ENCODE measurements at places on chromosomes 12 and 14.

GRCh38 chr12:56658921-56659320 is 13.1 kb upstream of the ATP5F1B start:
- no peak for DNase-seq

DNA sequence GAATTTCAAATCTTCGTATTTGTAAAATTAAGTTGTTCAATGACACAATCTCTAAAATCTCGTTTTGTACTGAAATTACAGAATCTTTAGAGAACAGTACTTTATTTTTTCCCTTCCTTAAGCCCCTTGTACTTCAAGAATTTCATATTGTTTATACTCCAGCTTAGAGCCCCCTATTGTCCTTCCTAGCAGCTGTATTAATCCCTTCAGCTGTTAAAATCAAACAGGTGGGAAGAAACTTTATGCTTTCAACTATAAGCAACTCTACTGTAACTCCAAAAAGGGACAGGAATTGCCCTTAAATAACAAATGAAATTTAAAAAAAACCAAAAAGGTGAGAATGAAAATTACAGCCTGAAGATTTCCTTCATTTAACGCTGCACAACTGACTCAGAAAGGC is 1.7 kb downstream of the NACA start:
- DNase-seq: no peak

GRCh38 chr12:97946701-97947100 is 484.1 kb downstream of the RMST start:
- DNase-seq: no peak

- no peak for DNase-seq
Observed at GRCh38 chr12:53952871-53953734, 1.6 kb upstream of the HOXC12 start.

GRCh38 chr14:61547186-61548069 is 147.9 kb upstream of the HIF1A start:
- DNase-seq: peak; percentile 95

GRCh38 chr12:120546050-120546386 is 11.9 kb downstream of the RNF10 start:
- DNase-seq: no peak

- no peak for DNase-seq
Observed at GRCh38 chr12:3564411-3564810, 73.4 kb downstream of the PRMT8 start.

DNA sequence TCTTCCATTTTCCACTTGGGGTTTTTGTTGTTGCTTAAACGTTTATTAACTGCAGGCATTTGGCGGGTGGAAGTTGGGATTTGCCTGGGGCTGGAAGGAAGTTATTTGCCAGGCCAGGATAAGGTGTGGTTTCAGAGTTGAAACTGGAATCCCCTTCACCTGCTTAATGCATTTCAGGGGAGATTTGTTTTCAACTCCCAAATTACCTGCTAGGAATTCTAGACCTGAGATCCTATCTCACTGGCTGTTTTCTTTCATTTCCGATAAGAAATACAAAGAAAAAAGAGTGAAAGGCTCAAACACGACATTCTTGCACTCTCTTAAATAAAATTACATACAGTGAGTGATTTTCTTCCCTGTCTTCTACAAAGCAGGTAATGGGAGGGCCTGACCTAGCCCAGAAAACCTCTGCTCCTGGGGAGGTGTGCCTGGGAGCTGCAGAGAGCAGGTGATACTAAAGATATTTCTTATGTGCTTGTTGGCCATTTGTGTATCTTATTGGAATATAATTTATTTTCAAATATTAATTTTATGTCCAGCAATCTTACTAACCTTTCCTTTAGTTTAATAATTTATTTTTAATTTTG is 278.2 kb downstream of the ZFP36L1 start:
- DNase-seq: no peak

DNA sequence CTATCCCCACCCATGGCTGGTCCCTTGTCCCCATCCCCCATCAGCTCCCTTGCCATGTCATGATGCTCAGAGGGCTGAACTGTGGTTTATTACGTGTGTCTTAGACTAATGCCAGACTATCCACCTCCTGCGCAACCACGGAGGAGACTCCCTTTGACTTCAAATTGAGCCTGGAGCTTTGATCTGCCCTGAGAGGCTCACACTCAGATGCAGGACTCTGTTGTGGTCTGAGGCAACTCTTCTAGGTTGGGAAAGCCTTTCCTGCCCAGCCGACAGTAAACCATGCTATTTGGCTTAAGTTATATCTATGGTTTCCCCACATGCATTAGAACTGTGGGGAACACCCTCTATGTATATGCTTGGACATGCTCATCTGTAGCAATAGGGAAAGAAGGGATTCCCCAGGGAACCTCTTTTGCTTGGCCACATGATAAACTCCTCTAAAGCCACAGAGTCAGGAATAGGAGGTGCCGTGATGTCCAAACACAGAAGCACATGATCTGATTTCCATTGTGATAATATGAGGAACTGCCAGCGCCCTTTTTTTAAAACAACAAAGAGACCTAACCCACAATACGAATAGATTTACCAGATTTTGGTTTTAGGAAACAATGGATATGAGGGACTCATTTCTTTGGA is 11.1 kb upstream of the LGALS3 start:
- DNase-seq: no peak

- DNase-seq: peak; percentile 42
Observed at GRCh38 chr12:65720136-65721130, 103.8 kb upstream of the HMGA2 start.

DNA sequence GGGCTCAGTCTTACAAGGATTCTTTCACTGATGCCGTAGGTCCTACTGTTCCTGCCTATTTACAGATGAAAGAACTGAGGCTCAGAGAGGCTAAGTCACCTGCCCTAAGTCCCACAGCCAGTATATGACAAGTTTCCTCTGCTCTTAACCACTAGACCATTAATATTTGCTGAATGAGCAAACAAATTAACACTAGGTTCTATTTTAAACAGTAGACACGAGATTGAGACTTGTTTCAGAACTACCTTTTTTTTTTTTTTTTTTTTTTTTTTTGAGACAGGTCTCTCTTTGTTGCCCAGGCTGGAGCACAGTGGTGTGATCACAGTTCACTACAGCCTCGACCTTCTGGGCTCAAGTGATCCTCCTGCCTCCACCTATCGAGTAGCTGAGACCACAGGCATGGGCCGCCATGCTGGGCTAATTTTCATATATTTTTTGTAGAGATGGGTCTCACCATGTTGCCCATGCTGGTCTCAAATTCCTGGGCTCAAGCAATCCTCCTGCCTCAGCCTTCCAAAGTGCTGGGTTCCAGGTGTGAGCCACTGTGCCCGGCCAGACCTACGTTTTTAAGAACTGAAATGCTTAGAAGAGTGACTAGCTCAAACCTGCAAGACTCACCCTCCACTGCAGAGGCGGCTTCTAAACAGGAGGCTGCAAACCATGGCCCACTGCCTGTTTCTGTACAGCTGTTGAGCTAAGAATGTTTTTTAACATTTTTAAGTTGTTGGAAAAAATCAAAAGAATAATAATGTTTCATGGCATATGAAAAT is 12.9 kb downstream of the SYNE3 start:
- no peak for DNase-seq

GRCh38 chr12:88419794-88420193 is 160.5 kb downstream of the KITLG start:
- peak; percentile 17 for DNase-seq

DNA sequence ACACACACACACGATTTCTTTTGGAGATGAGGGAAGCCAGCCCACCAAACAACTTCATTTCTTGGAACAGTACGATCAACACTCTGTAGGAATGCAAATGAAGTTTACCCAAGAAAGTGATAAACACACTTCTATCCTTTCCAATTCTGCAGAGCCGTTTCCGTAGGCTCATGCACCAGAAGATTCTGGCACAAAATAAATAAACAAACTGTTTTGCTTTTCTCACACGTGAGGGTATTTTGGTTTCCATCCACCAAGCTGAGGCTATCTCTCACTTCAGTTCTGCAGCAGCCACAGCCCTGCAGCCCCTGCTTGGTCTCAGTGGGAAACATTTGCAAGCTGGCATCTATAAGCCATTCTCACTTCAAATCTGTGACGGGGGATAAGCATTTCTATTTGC is 15.3 kb upstream of the TSPAN11 start:
- no peak for DNase-seq

- DNase-seq: no peak
Observed at GRCh38 chr14:94011795-94012194, 14.3 kb upstream of the OTUB2 start.

DNA sequence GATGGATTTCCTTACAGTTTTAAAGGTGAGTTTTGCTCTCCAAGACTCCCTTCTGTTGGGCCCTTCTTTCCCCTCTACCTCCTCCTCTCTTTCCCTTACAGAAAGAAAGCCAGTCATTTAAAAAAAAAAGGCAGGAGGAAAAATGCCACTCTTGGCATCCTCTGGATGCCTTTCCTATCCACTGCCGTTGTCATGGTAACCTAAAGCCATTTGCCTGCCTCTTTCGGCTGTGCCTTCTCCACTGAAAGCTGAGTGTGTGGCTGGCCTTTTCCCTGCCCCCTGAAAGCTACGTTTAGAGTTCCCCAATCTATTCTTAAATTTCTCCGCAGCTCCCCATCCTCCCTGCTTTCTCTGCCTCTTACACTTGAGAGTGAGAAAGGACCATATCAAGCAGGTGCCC is 67.1 kb downstream of the TUNAR start:
- DNase-seq: no peak

DNA sequence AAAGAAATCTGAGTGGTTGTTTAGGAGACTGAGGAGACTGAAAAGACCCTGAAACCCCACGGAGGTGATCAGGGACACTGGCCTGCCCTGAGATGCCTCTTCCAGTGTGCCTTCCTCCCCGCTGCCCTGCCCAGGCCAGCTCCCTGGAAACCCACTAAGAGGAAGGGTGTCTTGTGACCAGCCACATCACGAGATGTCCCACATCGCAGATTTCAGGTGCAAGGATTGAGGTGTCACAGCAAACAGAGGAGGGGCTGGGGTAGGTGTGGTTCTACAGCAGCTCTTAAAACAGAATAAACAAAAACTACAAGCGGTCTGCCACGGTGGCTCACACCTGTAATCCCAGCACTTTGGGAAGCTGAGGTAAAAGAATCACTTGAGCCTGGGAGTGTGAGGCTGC is 184.3 kb upstream of the C14orf180 start:
- no peak for DNase-seq

DNA sequence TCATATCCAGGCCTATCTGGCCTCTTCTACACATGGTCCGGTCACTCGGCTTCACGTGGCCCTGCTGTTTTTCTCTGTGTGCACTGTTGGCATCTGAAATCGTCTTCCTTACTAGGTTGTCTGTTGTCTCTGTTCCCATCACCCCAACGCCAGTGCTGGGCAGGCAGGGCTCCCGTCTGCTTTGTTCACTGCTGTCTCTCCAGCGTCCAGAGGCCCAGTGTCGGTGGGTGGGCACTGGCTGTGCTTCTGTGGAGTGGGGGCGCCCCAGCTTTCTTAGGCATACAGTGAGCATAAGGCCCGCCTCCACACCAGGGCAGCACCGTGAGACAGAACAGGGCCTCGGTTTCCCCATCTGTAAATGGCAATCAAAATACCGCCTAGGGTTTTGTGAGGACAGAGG is 153.1 kb downstream of the BCL11B start:
- no peak for DNase-seq

GRCh38 chr14:69004731-69005431 is 25.8 kb upstream of the ACTN1 start:
- DNase-seq: peak; percentile 43

- no peak for DNase-seq
Observed at GRCh38 chr12:108517288-108518100, 2.4 kb downstream of the FICD start.

GRCh38 chr12:51863363-51863932 is 14.9 kb upstream of the FIGNL2 start:
- DNase-seq: no peak

DNA sequence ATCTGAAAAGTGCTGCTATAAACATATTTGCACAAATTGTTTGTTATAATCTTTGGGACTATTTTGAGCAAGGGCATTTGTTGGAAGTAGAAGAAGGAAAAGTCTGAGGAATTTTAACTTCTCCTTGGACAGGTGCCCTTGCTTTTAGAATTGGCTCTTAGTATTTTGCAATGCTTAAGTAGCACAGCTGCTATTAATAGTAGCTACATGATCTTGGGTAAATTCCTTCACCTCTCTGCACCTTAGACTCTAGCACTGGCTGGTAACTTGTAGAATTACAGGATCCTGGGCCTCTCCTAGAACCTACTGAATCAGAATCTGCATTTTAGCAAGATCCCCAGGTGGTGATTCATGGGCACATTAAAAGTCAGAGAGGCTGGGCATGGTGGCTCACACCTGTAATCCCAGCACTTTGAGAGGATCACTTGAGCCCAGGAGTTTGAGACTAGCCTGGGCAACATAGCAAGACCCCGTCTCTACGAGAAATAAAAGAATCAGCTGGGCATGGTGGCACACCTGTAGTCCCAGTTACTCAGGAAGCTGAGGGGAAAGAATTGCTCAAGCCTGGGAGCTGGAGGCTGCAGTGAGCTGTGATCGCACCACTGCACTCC is 10.8 kb upstream of the TMEM120B start:
- DNase-seq: no peak

- DNase-seq: no peak
Observed at GRCh38 chr12:25494926-25495325, 58.2 kb downstream of the LMNTD1 start.

- DNase-seq: peak; percentile 4
Observed at GRCh38 chr14:87018294-87018693, 974.7 kb downstream of the GALC start.

DNA sequence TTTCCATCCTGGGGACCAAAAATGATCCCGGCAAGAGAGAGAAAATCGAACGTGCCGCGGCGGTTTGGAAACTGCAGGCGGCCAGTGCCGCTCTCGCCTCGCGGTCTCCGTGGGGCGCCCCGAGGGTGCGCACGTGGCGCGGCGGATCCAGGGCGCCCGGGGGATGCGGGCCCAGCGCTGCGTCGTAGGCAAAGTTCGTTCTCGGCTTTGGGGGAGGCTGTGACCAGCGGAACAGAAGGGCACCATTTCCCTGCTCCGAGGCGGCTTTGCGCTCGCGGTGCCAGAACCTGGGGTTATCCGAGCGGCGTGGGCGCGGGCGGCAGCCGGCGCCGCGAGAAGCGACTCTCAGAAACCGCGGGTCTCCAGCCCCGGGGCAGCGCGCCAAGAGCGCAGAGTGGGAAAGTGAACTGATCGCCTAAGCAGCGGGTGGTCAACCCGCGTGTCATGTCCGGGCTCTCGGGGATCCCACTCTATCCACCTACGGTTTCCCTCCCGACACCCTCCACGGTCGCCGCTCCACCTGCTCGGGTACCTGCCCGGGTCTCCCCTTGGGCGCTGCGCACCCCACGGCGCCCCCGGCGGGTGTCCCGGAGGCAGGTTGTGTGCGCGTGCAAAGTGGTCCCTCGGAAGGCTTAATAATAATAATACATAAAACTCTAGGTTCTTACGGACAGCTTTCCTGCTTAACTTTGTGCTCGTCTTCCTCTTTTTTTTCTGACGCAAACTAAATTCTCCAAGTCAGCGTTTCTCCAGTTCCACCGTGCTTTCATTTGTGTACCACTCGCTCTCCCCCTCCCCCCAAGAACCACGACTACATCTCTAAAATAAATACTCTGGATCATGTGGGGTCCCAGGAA is 1.2 kb downstream of the ESRRB start:
- DNase-seq: no peak

DNA sequence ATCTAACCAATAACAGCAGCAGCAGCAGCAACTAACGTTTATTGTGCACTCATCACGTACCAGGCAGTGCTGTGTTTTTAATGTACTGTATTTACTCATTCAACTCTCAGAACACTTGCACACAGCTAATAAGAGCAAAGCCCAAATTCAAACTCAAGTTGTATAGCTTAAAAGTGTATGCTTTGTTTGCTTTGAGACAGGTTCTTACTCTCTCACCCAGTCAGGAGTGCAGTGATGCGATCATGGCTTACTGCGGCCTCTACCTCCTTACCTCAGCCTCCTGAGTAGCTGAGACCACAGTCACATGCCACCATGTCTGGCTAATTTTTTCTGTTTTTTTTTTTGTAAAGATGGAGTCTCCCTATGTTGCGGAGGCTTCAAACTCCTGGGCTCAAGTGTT is 105.4 kb downstream of the PAPLN start:
- DNase-seq: no peak

Measured in IMR-90 (cell line).